Activated T-helper 1 cell treated with Interleukin-2 at 50 U/mL for 16 hours (primary cell): ENCODE measurements at places on chromosomes 3 and 15.

- DNase-seq, result no peak
Observed at GRCh38 chr15:90203922-90204321, 2.8 kb downstream of the SEMA4B start.

- no peak for DNase-seq
Observed at GRCh38 chr15:22806156-22806555, 19.7 kb downstream of the NIPA1 start.

DNA sequence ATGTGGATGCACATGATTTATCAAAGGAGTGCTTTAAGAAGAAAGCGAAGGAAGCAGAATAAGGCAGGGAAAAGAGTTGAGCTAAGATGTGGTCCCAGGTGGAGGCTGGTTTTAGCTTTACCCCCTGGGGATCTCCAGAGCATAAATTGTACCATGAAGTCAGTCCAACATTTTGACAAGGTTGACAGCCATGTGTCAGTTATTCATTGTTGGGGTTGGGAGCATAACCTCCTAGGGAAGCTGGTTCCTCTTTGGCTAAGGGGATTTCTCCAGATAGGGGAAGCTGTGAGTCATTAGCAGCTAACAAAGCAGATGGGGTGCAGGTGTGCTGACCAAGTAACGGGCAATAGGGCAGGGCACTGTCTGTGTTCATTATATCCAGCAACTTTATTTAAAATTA, 123.7 kb upstream of the IGSF10 start:
- no peak for DNase-seq

GRCh38 chr15:69081310-69082004, 67.0 kb downstream of the NOX5 start:
- DNase-seq, result no peak

DNA sequence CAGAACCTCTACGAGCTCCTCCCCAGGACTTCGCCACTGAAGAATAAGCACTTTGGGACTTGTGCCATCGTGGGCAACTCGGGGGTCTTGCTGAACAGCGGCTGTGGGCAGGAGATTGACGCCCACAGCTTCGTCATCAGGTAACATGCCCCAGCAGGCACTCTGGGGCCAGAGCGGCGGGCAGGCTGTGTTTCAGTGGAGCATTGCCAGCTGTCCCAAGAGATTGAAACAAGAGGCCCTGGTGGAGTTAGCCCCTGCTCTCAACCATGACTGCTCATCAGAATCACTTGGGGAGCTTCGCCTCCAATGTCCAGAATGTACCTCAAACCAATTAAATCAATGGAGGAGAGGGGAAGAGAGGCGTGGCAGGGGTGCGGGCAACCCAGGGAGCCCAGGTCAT, 44.8 kb downstream of the ST8SIA2 start:
- DNase-seq, result no peak

- DNase-seq, result no peak
Observed at GRCh38 chr3:47661121-47661752, 82.6 kb upstream of the CSPG5 start.

DNA sequence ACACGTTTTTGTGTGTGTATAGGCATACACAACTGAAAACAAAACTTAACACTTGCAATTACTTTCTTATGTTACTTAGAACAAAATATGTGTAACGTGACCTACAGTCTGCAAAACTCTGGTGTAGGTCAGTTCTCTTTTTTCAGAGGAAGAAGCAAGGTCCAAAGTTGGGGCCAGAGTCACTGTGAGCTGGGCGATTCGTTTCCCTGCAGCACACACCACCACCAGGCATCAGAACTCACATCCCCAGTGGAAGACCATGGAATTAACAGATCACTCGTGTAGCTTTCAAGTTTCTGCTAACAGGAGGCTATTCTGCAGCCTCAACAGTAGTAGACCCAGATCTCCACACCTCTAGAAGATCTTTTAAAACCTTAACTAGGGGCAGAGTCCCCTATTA, 25.8 kb downstream of the ANP32A start:
- DNase-seq, result no peak

- no peak for DNase-seq
Observed at GRCh38 chr3:184262764-184263179, 1.4 kb upstream of the CAMK2N2 start.

DNA sequence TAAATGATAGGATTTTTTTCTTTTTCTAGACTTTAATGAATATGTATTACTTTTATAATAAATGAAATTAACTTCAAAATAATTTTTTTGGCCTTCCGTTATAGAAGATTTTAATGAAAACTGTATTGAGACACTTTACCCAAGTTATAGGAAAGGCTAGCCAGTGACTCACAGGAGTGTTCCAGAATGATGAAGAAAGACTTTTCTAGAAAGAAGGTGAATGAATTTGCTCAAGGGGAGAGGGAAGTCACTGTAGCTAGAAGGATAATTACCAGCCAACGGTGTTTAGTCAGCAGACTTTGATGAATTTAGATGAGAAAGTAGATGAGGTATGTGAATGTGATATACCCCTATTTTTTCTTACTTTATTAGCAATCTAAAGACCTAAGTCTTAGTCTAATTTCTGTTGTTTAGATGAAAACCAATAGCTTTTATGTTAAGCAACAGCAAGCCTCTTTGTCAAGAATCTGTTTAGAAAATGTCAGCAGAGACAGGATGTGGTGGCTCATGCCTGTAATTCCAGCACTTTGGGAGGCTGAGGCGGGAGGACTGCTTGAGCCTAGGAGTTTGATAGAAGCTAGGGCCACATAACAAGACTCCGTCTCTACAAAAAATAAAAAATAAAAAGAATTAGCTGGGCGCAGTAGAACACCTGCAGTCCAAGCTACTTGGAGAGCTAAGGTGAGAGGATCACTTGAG, 3.2 kb downstream of the ALAS1 start:
- no peak for DNase-seq
